Activated naive CD4-positive, alpha-beta T cell treated with anti-CD3 and anti-CD28 coated beads, Interleukin-2, amount 10 ng/mL, durations not matched to agents 7 days and 5 days (primary cell): ENCODE measurements at places on chromosomes 12 and 14.
A peak's percentile ranks its signal among the peaks of the same experiment; 100 is the strongest.

- H3K4me1 ChIP-seq, result peaks cover 6% of the 10 kb centered on the region
- H3K27me3 ChIP-seq, result peaks cover 34% of the 10 kb centered on the region
- no peak for DNase-seq
- H3K4me3 ChIP-seq, result no peak overlapping the region
- no peaks in the 10 kb centered on the region for H3K36me3 ChIP-seq
These were observed 14.2 kb upstream of the PPP1R1A start for GRCh38 chr12:54602661-54603060.

GRCh38 chr12:113440947-113441782 is 19.0 kb downstream of the SDSL start:
- H3K27me3 ChIP-seq, result peaks cover 13% of the 10 kb centered on the region
- H3K4me3 ChIP-seq, result no peak overlapping the region
- no peak overlapping the region for H3K27ac ChIP-seq

GRCh38 chr14:50961605-50962221 is 17.4 kb upstream of the PYGL start:
- no peak overlapping the region for H3K27ac ChIP-seq
- no peaks in the 10 kb centered on the region for H3K36me3 ChIP-seq
- peaks cover 16% of the 10 kb centered on the region for H3K27me3 ChIP-seq
- H3K4me1 ChIP-seq, result no peaks in the 10 kb centered on the region
- no peak overlapping the region for H3K4me3 ChIP-seq

DNA sequence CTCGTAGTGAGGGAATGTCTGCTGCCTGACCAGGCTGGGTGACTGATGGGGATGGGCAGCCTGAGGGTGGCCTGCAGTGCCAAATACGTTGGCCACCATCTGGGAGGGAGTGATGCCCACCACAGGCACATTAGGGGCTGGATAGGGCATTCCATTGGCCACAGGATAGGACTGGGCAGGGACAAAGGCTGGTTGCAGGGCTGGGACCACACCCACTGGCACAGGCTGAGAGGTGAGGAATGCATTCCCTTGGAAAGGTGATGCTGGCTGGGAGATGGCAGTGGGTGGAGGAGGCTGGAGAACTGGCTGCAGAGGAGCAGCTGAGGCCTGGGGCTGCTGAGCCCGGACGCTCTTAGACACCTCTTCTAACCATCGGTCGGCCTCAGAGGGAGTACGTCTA is 39.5 kb downstream of the PAPLN start:
- H3K36me3 ChIP-seq, result peaks cover 32% of the 10 kb centered on the region
- H3K4me3 ChIP-seq, result no peak overlapping the region
- H3K4me1 ChIP-seq, result peaks cover under 1% of the 10 kb centered on the region
- H3K27ac ChIP-seq, result no peak overlapping the region
- no peak for DNase-seq

GRCh38 chr14:103319422-103319821 is 14.6 kb upstream of the EIF5 start:
- no peak for DNase-seq
- H3K4me1 ChIP-seq, result no peaks in the 10 kb centered on the region
- H3K27me3 ChIP-seq, result peaks cover 44% of the 10 kb centered on the region
- no peak overlapping the region for H3K27ac ChIP-seq

DNA sequence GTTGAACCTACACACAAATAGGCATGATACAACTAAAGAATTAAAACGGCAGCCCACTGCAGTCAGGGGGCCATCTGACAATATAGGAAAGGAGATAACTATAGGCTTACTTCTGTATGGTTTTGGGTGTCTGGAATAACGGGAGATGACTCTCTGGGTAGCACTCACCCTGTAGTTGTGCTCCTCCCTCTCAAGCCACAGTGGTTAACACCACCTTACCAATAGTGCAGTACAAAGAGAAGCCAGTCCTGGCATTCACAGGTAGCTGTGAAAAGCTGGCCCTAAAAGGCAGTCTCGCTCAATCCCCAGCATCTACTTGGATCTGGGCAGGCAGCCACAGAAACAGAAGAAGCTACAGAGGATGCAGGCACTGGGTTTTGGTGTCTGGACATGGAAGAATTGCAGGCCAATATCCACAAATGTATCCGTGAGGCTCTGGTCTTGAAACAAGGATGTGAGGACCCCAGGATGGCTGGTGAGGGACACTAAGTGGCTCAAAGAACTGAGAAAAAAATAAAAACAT is 93.0 kb downstream of the DPF3 start:
- no peaks in the 10 kb centered on the region for H3K27me3 ChIP-seq
- no peak overlapping the region for H3K27ac ChIP-seq
- DNase-seq, result no peak

GRCh38 chr12:52535574-52535973 is 15.4 kb upstream of the KRT5 start:
- H3K4me3 ChIP-seq, result no peak overlapping the region
- no peak overlapping the region for H3K27ac ChIP-seq
- H3K27me3 ChIP-seq, result peaks cover 28% of the 10 kb centered on the region
- DNase-seq, result no peak
- H3K36me3 ChIP-seq, result no peaks in the 10 kb centered on the region

DNA sequence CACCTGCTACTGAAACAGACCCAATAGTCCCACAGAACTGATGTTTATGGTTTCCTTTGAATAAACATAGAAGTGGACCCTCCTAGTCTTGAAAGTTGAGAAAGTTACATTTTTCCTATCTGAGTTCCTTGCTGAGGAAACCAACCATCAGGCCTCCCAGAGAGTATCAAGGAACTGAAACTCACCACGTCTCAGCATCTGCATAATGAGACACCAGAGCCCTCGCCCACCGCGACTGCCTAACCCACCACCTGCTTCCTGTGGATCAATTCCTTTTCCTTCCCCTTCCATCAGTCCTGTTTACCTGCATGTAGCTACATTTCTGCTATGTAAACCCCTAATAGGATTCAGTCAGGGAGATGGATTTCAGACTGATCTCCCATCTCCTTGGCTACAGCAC is 443.2 kb upstream of the TMEM132C start:
- H3K27ac ChIP-seq, result no peak overlapping the region
- no peaks in the 10 kb centered on the region for H3K36me3 ChIP-seq
- no peak overlapping the region for H3K4me3 ChIP-seq
- DNase-seq, result no peak
- no peaks in the 10 kb centered on the region for H3K4me1 ChIP-seq

- no peaks in the 10 kb centered on the region for H3K27me3 ChIP-seq
- no peaks in the 10 kb centered on the region for H3K4me1 ChIP-seq
- DNase-seq, result no peak
- no peaks in the 10 kb centered on the region for H3K36me3 ChIP-seq
These were observed 139.5 kb upstream of the OTX2 start for GRCh38 chr14:56949828-56950227.

DNA sequence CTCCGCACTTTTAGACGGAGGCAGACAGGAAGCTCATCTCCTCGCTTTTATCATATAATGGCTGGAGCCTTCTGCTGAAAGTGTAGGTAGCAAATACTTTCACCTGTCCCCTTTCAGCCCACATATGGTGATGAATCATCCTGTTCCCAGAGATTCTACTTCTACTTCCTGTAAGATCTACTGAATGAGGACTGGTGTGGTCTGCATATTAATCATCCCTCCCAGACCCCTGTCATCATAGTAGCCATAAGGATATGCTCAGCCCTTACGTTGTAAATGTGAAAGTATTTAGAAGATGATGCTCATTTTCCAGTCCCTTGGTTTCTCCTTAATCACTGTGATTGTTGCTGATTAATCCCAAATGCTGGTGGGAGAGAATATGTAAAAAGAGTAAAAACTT is 268.2 kb upstream of the GRIP1 start:
- H3K4me1 ChIP-seq, result no peaks in the 10 kb centered on the region
- no peak overlapping the region for H3K4me3 ChIP-seq
- H3K27ac ChIP-seq, result no peak overlapping the region
- no peaks in the 10 kb centered on the region for H3K36me3 ChIP-seq
- no peak for DNase-seq

GRCh38 chr12:25269701-25270100 is 19.0 kb upstream of the KRAS start:
- H3K4me3 ChIP-seq, result no peak overlapping the region
- H3K27me3 ChIP-seq, result no peaks in the 10 kb centered on the region
- H3K4me1 ChIP-seq, result no peaks in the 10 kb centered on the region
- no peak for DNase-seq
- H3K27ac ChIP-seq, result no peak overlapping the region

GRCh38 chr12:56724972-56725722 is at the start of gene NACA:
Gene NACA, minus strand, starts transcription at chr12:56725299. Its CDS starts 778 bp downstream, at chr12:56724521.
- H3K27ac ChIP-seq, result peak within 1 kb of the TSS; percentile 98
- peaks cover 60% of the 10 kb centered on the region for H3K36me3 ChIP-seq
- H3K4me1 ChIP-seq, result peaks cover 56% of the 10 kb centered on the region
- peak; percentile 100 for DNase-seq

GRCh38 chr12:91982946-91983345 is 162.7 kb downstream of the BTG1 start:
- DNase-seq, result no peak
- H3K4me3 ChIP-seq, result no peak overlapping the region
- H3K27ac ChIP-seq, result no peak overlapping the region
- H3K36me3 ChIP-seq, result peaks cover 8% of the 10 kb centered on the region

DNA sequence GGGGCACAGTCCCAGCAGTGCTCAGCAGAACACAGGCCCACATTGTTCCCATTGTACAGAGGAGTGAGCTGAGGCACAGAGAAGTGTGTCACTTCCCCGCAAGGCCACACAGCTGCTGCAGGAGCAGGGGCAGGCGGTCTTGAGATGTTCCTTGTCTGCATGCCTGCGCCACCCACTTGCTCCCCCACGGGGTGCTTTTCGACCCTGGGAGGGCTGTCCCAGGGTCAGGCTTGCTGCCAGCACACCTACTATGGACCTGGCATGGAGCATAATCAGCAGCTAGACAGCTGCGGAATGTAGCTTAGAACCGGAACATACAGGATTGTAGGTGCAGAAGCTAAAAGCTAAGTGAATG is 7.8 kb upstream of the EP400 start:
- H3K27ac ChIP-seq, result no peak overlapping the region
- no peaks in the 10 kb centered on the region for H3K27me3 ChIP-seq
- DNase-seq, result peak; percentile 2
- H3K36me3 ChIP-seq, result peaks cover 35% of the 10 kb centered on the region
- no peak overlapping the region for H3K4me3 ChIP-seq

DNA sequence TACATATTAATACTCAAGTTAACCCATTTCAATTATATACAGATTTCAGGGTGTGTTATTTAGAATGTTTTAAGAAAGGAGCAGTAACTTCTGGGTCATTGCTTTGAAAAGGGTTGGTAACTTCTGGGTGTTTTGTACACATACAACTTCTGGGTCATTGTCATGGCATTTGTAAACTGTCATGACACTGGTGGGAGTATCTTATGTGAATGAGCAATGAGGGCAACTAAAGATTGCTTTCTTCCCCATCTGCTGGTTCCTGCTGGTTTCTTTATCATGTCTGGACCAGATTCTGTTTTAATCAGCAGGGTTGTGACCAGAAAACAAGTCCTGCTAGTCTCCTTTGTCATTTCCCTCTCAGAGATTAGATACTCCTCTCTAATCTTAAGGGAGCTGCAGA is 713.3 kb downstream of the LRFN5 start:
- H3K36me3 ChIP-seq, result no peaks in the 10 kb centered on the region
- H3K4me1 ChIP-seq, result no peaks in the 10 kb centered on the region
- no peaks in the 10 kb centered on the region for H3K27me3 ChIP-seq
- no peak for DNase-seq

GRCh38 chr12:13597166-13597565 is 384.2 kb downstream of the GRIN2B start:
- DNase-seq, result no peak
- peaks cover 4% of the 10 kb centered on the region for H3K27me3 ChIP-seq
- no peak overlapping the region for H3K4me3 ChIP-seq
- no peaks in the 10 kb centered on the region for H3K36me3 ChIP-seq
- H3K4me1 ChIP-seq, result peaks cover 10% of the 10 kb centered on the region

GRCh38 chr14:59816941-59817340 is 53.6 kb downstream of the RTN1 start:
- no peaks in the 10 kb centered on the region for H3K4me1 ChIP-seq
- H3K27ac ChIP-seq, result no peak overlapping the region
- no peak for DNase-seq
- no peaks in the 10 kb centered on the region for H3K36me3 ChIP-seq
- no peak overlapping the region for H3K4me3 ChIP-seq

- no peak for DNase-seq
- no peak overlapping the region for H3K27ac ChIP-seq
- peaks cover 39% of the 10 kb centered on the region for H3K27me3 ChIP-seq
- no peaks in the 10 kb centered on the region for H3K36me3 ChIP-seq
- H3K4me1 ChIP-seq, result no peaks in the 10 kb centered on the region
These were observed 46.3 kb downstream of the KCNA1 start for GRCh38 chr12:4956054-4956453.

DNA sequence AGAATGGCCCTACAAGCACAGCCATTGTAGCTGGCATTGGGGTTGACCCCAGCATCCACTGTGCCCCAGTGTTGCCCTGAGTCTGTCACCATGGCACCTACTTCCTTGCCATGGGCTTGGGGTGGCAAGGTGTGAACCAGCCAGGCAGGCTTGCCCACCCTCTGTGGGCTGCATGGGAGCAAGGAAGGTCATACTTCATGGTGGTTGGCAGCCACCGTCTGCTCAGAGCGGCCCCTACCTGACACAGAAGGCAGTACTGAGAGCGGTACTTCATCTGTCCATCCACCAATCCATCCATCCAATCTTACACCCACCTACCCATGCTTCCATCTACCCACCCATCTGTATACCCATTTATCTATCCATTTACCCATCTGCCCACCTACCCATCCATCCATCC is 160.1 kb downstream of the KIF26A start:
- H3K27ac ChIP-seq, result no peak overlapping the region
- H3K36me3 ChIP-seq, result no peaks in the 10 kb centered on the region
- H3K27me3 ChIP-seq, result no peaks in the 10 kb centered on the region
- DNase-seq, result no peak
- H3K4me1 ChIP-seq, result no peaks in the 10 kb centered on the region
- no peak overlapping the region for H3K4me3 ChIP-seq

DNA sequence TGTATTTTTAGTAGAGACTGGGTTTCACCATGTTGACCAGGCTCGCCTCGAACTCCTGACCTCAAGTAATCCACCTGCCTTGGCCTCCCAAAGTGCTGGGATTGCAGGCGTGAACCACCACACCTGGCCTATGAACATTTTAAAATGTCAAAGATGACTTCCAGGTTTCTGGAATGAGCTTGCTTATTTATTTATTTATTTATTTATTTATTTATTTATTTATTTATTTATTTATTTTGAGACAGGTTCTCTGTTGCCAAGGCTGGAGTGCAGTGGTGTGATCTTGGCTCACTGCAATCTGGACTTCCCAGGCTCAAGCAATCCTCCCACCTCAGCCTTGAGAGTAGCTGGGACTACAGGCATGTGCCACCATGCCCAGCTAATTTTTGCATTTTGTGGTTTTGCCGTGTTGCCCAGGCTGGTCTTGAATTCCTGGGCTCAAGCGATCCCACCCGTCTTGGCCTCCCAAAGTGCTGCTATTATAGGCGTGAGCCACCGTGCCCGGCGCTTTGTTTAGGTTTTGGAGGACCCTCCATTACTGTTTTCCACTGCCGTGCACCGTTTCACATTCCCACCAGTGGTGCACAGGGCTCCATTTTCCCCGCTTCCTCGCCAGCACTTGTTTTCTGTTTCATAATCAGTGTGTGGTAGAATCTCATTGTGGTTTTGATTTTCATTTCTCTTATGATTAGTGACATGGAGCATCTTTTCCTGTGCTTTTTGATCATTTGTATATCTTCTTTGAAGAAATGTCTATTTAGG is 6.4 kb upstream of the CFAP251 start:
- no peak for DNase-seq
- H3K27me3 ChIP-seq, result no peaks in the 10 kb centered on the region
- H3K27ac ChIP-seq, result peak overlapping the region; percentile 11
- no peak overlapping the region for H3K4me3 ChIP-seq
